ENCODE measurements at places on chromosomes 2 and 18. TPM values are rescaled to one million over a fixed set of nuclear protein-coding genes. Genes with fewer than 3 reads are reported as not detected.

Gene OBSL1
- total RNA-seq = 32.0 TPM

Gene GAD1
- not detected for total RNA-seq

Gene ALLC
- not detected for total RNA-seq

Gene AQP12A
- not detected for total RNA-seq

Gene SLC8A1
- 11.9 TPM for total RNA-seq

Gene TBR1
- total RNA-seq = not detected

Gene TXNDC9
- 55.0 TPM for total RNA-seq

Gene CDH2
- 12.0 TPM for total RNA-seq

Gene UGT1A8
- total RNA-seq = not detected

Gene ASIC4
- total RNA-seq = not detected

Gene TPO
- not detected for total RNA-seq

Gene LPIN2
- total RNA-seq = 28.7 TPM

Gene OXER1
- total RNA-seq = under 0.01 TPM

Gene ALPG
- not detected for total RNA-seq
